ENCODE measurements at places on chromosomes 2 and 18. TPM values are rescaled to one million over a fixed set of nuclear protein-coding genes. Genes with fewer than 3 reads are reported as not detected.

GRCh38 chr2:135299658-135300244 is 231.3 kb downstream of the ZRANB3 start:
- no peaks in the 10 kb centered on the region for H3K27me3 ChIP-seq
- H3K36me3 ChIP-seq, result no peaks in the 10 kb centered on the region
- H3K4me3 ChIP-seq, result no peak overlapping the region
- no peaks in the 10 kb centered on the region for H3K4me1 ChIP-seq
- DNase-seq, result no peak

- H3K4me1 ChIP-seq, result peaks cover 22% of the 10 kb centered on the region
- no peaks in the 10 kb centered on the region for H3K27me3 ChIP-seq
- H3K36me3 ChIP-seq, result no peaks in the 10 kb centered on the region
- peak overlapping the region; percentile 65 for H3K27ac ChIP-seq
Measured at GRCh38 chr2:236250909-236251579, 13.2 kb downstream of the ASB18 start.

GRCh38 chr2:25688236-25688635 is 14.9 kb upstream of the DTNB start:
- no peaks in the 10 kb centered on the region for H3K36me3 ChIP-seq
- no peak overlapping the region for H3K4me3 ChIP-seq
- no peak overlapping the region for H3K27ac ChIP-seq
- no peaks in the 10 kb centered on the region for H3K27me3 ChIP-seq
- peaks cover 4% of the 10 kb centered on the region for H3K4me1 ChIP-seq

DNA sequence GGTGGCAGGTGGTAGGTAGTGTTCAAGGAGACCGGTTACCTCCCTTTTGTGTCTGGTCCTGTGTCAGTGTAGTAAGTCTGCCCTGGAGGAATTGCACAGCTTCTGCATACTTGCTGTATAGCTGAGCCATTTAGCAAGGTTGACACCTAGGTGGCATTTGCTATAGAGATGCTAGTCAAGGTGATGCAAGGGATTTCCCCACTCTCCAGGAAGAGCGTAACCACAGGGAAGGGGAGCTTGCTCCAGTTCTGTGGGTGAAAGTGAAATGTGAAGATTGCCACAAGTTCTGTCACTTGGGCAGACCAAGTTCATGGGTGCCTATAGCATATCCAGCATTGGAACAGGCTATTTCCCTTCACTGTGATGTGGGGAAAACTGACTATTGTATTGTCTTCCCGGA is 28.1 kb downstream of the NAT8 start:
- no peaks in the 10 kb centered on the region for H3K27me3 ChIP-seq
- H3K27ac ChIP-seq, result no peak overlapping the region
- H3K4me3 ChIP-seq, result no peak overlapping the region
- DNase-seq, result no peak
- H3K36me3 ChIP-seq, result no peaks in the 10 kb centered on the region

GRCh38 chr2:23617811-23618215 is 232.8 kb downstream of the KLHL29 start:
- H3K36me3 ChIP-seq, result no peaks in the 10 kb centered on the region
- peaks cover 11% of the 10 kb centered on the region for H3K4me1 ChIP-seq
- H3K27ac ChIP-seq, result peak overlapping the region; percentile 84

The TWIST2 gene
- total RNA-seq, result 0.19 TPM

The VWC2L gene
- total RNA-seq, result not detected

Data from heart right ventricle (tissue), 16 donors.